Nucleus accumbens (tissue), 56 donors: ENCODE measurements at places on chromosomes 11 and 22.

DNA sequence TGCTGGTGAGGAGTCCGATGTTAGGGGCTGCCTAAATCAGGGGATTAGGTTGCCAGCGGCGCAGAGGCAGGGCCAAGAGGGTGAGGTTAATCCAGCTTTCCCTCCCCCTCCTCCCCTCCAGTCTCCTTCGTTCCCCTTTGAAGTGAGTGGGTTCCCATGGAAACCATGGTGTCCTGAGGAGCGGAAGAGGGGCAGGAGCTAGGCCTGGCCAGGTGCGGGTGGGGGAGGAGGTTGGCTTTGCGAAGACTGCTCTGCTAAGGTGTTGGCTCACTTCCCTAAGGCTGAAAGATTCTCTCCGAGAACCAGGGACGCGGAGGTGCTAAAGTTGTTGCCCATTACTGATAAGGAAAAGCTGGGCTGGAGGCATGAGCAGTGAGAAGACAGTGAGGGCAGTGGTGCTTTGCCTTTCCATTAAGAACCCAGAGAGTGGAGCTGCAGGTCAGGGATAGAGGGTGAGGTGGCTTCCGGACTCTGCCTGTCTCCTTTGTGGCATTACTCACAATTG is 124.6 kb downstream of the FEZ1 start:
- no peak for DNase-seq

DNA sequence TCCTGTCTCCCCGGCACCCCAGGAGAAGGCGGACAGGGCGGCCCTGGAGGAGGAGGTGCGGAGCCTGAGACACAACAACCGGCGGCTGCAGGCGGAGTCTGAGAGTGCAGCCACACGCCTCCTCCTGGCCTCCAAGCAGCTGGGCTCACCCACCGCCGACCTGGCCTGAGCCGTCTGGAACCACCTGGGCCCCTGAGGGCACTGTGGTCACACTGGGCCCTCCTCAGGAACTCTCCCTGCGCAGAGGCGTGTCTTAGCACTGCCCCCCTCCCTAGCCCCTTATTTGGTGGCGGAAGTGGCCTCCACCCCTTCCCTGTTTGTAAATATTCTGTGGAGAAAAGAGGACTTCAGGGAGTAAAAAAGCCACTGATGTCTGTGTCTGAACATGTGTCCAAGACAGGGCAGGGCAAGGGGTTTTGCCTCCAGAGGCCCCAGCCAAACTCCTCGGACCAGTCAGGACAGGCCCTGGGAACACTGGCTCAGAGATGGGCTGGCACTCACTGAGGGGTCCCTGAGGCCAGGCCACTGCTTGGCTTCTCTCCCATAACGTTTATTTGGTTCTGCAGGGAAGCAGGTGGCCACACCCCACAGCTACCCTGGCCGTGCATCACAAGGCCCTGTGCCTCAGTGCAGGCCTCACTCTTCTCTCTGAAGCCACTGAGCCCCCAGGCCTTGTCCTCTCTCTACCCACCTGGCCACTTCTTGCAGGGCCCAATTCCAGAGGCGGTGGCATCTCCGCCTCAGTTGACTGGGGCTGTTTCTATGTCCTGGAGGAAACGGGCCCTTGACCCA is 12.0 kb downstream of the RELA start:
- DNase-seq = no peak

GRCh38 chr22:46367707-46368191 is 32.2 kb downstream of the TRMU start:
- no peak for DNase-seq

GRCh38 chr22:24968066-24968561 is 15.6 kb downstream of the KIAA1671 start:
- no peak for DNase-seq

GRCh38 chr22:39434243-39434653 is 22.6 kb upstream of the MGAT3 start:
- DNase-seq = peak; percentile 90

DNA sequence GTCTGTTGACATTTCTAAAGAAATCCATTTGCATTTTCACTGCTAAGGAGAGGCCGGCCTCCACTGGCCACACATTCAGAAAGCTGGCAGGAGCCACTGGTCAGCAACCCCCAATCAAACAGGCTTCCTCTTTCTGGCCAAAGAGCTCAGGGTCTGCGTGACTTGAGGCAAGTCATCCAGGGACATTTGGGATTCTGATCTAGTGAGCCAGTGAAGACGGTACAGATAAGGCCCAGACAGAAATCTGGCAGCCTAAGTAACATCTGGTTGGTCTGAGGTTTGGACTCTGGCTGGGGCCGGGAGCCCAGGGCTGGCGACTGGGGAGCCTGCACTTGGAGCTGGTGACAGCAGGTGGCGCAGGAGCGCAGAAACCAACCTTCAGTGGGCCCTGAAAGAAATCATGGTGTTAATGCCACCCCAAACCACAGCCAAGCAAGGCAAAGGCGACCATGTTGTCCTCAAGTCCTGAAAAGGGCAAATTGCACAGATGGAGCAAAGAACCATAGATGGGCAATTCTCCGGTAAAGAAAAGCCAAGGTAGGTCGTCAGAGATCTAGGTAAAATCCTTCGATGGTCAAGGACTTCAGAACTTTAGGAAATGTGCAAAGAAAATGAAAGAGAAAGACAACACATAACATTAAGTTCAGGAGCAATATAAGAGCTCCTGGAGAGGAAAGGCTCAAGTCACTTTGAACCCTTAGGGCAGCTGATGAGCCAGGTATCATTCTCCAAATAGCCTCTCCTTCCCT is 99.4 kb upstream of the BLID start:
- DNase-seq = peak; percentile 60

DNA sequence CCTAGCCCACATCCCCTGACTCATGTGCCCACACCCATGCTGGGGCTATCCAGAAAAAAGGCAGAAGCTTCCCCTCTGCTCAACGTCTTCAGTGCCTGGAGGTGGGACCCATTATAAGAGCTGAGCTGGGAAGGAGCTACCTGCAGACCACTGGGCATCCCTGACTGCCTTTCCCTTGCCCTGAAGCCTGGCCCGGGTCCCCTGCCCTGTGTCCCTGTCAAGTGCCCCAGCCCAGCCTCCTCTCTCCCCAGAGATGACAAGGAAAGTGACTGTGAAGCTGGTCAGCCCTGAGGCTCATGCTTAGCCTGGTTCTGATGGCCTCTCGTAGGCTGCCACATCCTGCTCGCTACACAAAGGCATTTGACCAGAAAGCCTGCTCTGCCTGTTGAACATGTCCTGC is 140.4 kb downstream of the PARVA start:
- DNase-seq = no peak

DNA sequence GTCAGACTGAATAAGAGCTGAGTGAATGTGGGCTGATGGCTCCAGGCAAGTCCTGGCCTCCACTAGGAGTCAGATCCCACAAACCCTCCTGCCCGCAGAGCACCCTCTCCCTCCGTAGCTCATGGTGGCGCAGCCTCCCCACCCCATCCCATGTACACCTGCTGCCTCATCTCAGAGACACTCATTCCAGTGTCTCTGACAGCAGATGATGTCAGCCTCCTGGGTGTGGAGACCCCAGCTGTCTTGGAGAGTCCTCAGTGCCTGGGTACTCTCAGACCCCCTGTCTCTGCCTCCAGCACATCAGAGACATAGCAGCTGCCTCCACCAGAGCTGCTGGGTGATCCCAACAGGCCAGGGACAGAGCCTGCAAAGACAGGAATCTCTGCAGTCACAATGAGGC is 9.5 kb downstream of the IGLL5 start:
- no peak for DNase-seq

DNA sequence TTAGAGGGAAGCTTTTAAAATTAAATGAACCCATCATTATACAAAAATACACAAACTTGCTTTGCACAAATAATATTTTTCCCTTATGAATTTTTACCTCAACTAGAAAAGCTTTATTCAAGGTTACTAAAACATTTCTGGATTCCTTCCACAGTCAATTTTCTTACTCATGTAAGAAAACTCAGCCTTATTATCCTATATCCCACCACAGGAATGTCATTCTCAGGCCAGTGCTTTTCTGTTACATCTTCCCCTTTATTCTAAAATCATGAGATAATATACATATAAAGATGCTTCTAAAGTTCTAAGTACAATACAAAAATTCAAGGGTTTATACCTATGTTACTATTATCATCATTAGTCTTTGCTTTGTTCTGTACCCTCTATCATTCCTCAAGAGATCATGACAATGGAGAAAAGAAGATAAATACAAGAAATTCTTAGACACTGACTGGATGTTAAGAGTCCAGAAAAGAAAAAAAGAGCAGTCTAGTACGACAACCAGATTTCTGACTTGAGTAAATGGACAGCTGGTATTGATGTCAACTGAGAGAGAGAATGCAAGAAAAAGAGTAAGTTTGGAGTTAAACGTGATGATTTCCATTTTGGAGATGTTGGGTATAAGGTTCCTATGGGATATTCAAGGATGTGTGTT is 60.3 kb downstream of the MTMR2 start:
- no peak for DNase-seq

- no peak for DNase-seq
Observed at GRCh38 chr22:29609139-29609538, 5.7 kb downstream of the NF2 start.

DNA sequence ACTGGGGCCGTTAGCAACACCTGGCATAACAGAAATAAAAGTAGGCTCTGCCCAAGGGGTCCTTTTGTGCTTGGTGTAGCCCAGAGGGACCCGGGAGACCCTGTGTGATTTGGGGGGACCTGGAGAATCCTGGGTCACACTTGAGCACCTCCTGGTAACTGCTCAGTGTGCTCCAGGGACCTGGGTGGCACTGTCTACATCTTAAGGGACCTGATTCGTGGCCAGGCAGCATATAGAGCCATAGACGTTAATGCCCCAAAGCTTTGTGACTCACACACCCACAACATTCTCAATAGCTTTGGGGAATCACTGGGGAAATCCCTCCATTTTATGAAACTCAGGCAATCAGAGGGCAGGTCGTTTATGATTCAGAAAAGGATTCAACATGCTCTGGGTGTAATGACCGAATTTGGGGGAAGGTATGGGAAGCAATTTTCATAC is 3.6 kb upstream of the IGF2 start:
- DNase-seq = no peak

DNA sequence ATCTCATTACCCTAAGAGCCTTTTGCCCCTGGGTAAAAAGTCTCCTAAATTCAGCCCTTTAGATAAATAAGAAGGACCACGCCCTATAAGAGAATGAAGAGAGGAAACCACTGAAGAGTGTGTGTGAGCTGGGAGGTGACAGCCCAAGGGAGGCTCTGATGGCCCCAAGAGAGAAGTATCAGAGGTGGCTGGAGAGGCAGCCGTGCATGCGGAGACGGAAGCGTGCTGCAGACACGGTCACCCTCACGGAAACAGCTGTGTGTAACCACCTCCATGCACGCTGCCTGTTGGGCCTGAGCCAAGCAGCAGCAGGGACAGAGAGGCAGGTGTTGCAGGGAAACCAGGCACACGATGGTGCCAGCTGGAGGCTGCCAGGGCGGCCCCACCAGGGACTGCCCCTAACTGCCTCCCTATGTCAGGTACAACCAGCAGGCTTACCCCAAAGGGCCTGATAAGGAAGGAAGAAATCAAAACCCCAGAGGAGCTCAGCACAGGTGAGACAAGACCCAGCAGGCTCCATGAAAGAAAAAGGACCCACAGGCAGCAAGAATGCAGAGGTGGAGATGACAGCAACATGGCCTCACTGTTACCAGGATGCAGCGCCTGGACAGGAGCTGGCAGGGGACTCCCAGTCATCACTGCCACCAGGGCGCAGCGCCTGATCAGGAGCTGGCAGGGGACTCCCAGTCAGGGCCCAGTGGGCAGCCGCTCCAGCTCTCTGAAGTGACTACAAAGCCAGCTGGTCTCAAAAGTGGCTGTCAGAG is 7.8 kb downstream of the LARGE2 start:
- DNase-seq = no peak

DNA sequence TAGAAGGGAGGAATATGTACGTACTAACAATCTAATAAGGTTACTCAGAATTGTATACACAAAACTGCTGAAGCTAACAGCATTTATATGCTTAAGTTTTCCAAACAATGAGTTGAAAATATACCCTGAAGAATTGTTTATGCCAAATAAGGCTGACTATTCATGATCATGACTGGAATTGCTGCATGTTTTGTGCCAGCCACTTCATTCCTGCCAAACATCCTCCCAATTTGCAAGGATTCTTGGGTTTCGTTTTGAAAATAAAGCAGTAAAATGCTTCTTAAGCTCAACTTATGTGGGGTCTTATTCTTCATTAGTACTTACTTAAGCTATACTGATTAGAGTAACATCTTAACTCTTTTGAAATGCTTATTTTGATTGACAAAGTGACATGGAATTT is 149.0 kb downstream of the SPON1 start:
- DNase-seq = no peak

GRCh38 chr11:30983776-30984441 is 385.6 kb downstream of the DCDC1 start:
- no peak for DNase-seq

GRCh38 chr11:73234471-73235181 is 16.5 kb downstream of the P2RY2 start:
- no peak for DNase-seq

DNA sequence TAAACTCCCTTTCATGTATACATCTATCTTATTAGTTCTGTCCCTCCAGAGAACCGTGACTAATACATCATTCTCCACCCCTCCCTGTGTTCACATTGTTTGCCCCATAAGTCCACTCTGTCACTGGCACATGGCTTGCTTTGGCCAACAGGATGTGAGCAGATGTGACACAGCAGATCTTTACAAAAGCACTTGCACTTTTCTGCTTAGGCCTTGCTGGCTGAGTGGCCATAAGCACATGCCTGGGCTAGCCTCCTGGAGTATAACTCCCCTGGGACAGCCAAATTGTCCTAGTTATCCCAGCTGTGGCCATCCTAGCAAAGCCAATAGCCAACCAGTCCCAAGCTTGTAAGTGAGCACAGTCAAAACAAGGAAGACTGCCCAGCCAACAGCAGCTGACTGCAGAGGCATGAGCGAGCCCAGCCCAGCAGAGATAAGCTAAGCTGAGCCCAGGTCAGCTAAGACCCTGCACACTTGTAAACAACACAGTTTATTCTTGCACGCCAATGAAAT is 9.7 kb upstream of the RCN1 start:
- no peak for DNase-seq

GRCh38 chr22:46202897-46203600 is 47.0 kb downstream of the CDPF1 start:
- no peak for DNase-seq

GRCh38 chr22:24455751-24456426 is 28.5 kb downstream of the ADORA2A start:
- DNase-seq = no peak

DNA sequence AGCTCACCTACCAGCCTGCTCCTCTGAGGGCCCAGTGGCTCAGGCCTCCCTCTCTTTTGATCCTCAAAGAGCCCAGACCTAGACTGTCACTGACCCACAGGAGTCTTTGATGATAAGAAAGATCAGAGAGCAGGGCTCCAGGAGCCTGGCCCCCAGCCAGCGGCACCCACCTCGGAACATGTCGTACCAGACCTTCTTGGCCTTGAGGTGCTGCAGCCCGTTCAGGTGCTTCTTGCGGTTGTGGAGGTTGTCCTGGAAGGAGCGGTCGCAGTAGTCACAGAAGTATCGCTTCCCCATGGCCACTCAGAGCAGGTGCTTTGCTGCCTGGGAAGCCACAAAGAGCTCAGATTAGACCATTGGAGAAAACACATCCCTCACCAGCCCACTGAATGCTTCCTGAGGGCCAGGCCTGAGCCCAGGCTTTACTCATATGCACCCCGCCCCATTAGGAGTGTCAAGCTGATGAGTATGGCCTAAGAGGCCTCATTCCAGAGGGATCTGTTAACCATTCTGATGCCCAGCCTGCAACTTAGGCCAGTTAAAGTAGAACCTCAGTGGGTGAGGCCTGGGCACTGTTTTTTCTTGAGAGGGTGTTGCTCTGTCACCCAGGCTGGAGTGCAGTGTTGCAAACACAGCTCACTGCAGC is 18.4 kb downstream of the ZMAT5 start:
- no peak for DNase-seq
